ENCODE measurements at places on chromosomes 5 and 9.

DNA sequence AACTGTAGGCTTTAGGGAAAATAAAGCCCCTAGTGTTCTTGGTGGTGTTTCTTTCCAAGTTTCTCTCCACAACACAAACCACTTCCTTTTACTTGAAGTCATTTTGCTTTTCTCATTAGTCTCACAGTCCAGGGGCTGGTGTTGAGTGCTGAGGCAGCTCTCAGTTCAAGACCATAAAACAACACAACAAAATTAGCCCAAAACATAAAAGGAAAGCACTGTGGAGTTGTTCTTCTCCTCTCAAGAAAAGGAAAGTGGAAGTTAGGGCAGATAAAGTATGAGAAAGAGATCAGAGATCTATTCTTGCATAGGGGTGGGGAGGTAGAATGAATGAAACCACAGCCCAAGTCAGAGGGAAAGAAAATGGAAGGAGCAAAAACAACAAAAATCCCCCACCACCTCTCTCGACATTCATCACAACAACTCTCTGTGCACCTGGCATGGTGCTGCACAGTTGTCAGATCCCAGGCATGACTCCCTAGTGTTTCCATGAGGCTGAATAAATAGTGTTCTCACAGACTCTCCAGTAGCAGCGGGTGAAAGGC lies 569.9 kb downstream of the RAB3C start:
- DNase-seq: peak; percentile 23

DNA sequence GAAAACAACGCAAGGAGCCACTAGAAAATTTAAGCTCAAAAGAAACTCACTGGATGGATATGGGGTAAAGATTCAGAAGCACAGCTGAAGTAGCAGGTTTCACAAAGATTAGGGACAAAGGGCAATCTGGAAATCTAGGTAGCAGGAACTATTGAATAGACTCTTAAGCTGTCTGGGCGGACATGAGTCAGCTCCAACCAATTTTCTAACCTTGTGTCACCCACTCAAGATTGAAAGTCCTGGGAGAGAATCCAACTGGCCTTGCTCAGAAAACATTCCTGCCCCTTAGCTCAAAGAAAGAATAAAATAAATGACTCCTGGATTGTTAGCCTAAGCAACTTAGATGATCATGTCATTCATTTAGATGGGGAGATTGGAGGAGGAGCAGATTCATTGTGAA lies 69.2 kb downstream of the STK32A start:
- no peak for DNase-seq

DNA sequence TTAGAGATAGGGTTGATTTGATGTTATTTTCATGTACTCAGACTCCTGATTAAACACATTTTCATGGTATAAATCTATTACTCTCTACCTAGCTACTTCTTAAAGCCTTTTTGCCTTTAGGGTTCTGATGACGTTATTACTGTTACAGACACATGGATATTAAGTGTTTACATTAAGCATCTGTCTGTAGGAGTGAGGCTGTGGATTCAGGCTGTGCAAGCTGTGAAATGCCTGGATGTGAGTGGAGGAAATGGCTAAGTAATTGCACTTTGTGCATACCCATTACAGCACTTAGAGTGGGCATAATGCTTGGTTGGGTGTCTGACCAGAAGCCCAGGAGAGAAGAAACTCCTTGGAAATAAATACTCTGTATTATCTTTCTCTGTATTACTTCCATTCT lies 186.8 kb downstream of the SNX18 start:
- DNase-seq: peak; percentile 58

- DNase-seq: no peak
Observed at GRCh38 chr9:97630591-97630990, 2.6 kb downstream of the TSTD2 start.

- DNase-seq: peak; percentile 17
Observed at GRCh38 chr5:170109059-170110031, 3.6 kb downstream of the FOXI1 start.
